ENCODE measurements at places on chromosomes 7 and 10.

DNA sequence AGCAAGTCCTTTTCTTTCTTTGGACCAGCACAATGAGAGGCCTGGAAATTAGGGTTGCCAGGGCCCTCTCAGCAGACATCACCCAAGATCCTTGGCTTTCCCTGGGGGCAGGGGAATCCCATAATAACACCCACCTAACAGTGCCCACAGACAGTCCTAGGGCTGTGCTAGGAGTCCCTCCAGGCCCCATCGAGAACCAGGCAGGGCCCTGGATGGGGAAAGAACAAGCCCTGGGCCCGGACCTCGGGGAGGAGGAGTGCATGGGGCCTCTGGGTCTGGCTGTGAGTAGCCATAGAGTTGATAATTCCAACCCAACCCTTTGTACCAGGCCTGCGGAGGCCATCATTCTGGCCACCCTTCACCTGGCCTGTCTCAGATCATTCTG is 201.2 kb upstream of the ZMIZ1 start:
- no peak for DNase-seq

DNA sequence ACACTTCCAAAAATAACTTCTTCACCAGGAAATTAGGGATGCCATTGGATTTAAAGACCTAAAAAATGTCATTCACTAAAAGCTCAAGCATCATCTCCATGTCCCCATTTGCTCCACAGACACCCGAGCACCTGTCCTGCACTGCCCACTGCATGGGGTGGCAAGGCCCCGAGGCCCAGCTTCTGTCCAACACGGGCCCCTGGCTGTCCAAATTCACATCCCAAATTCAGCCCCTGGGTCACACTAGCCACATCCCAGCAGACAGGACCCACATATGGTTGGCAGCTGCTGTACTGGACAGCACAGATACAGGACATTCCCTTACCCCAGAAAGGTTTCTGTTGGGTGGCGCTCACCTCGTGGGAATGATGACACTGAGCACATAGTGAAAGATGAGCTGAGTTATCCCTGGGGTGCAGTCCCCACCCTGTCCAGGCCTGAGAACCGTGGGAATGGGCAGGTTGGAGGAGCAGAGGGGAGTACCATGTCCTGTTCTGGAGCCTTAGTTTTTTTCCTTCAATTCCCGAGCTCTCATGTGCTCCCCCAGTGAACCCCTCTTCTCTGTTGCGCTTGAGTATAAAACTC is 55.3 kb downstream of the CSGALNACT2 start:
- no peak for DNase-seq

GRCh38 chr7:2019711-2020511 is 212.8 kb downstream of the MAD1L1 start:
- peak; percentile 48 for DNase-seq

DNA sequence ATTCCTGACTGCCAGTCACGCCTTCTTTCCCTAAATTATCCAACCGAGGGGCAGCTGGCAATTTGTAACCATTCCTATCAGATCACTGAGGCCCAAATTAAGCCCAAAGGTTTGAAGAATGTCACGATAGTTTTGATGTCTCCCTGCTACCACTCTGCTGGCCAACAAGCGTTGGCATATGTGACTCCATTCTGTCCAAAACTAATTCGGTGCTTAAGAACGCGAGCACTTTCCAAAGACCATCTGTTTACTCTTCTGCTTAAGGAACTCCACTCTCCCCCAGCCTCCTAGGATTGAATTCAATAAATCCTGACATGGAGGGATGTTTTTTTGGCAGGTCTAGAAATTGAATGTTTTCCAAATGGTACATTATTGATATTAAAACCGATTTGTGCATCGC is 131.5 kb upstream of the CTBP2 start:
- no peak for DNase-seq

DNA sequence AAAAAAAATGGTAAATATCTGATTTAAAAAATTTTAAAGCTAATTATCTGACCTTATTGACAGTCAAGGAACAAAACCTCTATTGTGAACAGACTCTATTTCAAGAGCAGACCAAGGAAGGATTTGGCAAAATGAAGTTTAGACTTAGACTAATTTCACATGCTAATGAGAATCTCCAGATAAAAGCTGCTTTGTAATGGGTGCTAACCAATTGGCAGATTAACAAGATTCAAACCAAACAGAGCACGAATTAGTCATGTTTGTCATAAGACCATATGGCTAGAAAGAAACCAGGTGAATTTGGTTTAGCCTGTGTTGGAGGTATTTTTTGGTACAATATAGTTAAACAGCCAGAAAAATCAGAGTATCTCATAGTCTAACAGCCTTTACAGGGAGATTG is 429.1 kb upstream of the NFE2L3 start:
- DNase-seq = no peak

DNA sequence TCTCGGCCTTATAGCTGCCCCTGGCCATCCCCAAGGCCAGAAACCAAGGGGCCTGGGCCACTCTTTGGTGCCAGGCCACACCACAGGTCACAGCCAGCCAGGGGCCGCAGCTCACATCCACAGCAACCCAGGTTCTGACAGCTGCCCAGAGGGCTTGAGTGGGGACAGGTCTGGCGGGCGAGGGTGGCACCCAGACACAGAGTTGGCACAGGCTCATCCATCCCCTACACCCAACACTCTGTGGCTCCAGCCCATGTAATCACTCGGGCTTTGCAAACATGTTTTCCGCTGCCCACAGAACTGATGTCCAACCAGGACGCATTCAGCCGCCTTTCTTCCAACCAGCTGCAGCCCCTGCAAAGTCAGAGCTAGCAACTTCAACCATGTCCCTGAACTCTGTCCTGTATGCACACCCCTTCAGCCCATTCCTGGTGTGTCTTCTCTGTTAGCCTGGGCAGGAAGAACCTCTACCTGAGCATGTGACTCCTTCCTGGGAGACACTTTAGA is 57.7 kb upstream of the PPP2R2D start:
- no peak for DNase-seq

- no peak for DNase-seq
These were observed 308.0 kb downstream of the EXOC4 start for GRCh38 chr7:133560900-133561299.

DNA sequence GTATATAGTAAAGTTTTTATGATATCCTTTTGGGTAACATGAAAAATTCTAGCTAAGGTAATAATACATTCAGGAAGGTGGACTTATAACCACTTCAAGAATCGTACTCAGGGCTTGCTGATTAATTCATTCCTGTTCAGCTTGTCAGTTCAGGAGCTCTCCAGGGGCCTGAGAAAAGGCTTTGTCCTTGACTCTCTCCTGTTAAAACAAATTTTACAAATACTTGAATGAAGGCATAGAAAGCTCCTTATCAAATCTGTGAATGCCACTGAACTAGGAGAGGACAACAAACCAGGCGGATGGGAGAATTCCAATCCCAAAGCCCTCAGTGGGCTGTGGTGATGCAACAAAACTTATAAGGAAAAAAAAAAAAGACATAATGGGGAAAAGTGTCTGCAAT is 354.5 kb upstream of the ZMIZ1 start:
- no peak for DNase-seq

- DNase-seq = no peak
These were observed 108.5 kb downstream of the TCERG1L start for GRCh38 chr10:131202990-131203389.

- DNase-seq = no peak
These were observed 151.0 kb upstream of the YAE1 start for GRCh38 chr7:39415091-39415787.

DNA sequence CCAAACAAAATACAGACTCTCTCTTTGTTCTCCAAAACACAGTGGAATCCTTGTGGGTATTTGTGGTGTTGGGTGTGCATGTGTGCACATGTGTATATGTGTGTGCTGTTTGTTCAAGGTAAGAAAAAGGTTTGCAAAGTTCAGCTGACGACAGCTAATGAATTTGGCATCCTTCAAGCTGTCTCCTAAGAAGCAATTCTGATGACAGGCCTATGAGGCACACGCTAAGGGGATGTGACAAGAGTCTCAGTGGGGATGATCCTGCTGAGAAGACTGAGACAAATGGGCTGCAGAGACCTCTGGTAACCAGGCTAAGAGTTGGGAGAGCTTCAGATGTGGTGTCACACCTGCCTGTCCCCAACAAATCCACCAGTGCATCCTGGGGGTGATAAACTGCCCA is 26.5 kb upstream of the CELF2 start:
- no peak for DNase-seq

DNA sequence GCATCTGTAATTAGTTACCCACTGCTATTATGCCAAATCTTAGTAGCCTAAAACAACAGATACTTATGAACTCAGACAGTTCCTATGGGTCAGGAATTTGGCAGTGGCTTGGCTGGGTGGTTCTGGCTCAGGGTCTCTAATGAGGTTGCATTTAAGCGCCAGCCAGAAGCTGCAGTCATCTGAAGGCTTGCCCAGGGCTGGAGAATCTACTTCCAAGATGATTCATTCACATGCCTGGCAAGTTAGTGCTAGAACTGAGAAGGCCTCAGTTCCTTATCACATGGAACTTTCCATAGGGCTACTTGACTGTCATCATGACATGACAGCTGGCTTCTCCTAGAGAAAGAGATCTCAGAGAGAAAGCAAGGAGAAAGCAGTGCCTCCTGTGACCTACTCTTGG is 121.3 kb downstream of the AVL9 start:
- no peak for DNase-seq

DNA sequence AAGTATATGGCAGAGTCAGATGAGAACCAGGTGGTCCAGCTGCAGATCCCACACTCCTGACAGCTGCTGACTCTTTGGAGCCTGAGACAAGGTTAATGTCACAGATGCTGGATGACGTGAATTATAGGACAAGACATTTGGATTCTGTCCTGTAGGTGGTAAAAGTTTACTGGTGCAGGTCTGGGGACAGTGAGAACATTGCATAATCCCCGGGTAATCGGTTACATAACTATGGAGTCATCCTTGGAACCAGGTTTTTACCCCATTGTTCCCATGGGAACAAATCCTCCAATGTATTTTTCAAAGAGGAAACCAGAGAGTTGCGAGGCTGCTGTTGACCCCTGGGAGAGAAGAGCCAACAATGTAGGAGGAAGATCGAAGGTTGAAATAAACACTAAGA is 27.5 kb upstream of the ZCCHC24 start:
- DNase-seq = no peak

DNA sequence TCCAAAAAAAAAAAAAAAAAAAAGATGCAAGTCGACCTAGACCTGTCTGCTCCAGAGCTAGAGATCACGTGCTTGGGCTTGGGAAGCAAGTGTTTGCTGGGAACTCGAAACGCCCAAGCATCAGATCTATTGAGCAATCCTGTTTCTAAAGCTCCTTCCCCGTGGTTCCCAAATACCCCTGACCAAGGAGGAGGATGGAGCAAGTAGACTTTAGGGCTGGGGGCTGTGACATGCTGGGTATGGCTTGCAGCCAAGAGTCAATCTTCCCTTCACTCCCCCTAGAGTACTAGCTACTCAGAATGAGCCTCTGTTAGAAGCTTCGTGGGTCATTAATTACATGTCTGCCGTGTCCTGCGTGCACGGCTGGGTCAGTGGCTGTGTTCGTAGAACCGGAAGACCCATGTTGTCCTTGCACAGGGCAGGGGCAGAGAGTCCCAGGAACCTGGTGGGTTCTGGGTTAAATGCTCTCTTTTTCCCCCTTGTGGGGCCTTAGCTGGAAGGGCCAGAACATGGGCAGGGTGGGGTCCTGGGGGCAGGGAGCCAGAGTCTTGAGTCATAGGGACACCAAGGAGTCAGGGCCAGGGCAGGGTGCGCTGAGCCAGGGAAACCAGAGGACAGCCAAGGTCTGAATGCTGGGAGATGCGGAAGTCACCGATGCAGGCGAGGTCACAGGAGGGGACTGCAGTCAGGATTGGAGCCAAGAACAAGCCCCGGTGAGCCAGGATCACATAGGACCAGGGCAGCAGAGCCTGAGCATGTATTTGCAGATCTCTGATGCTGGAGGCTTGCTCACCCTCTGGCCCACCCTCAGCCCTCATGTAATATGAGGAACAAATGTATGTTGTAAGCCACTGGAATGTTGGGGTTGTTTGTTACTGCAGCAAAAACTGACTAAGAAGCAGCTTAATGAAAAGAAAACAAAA is 34.6 kb upstream of the TPST1 start:
- no peak for DNase-seq

DNA sequence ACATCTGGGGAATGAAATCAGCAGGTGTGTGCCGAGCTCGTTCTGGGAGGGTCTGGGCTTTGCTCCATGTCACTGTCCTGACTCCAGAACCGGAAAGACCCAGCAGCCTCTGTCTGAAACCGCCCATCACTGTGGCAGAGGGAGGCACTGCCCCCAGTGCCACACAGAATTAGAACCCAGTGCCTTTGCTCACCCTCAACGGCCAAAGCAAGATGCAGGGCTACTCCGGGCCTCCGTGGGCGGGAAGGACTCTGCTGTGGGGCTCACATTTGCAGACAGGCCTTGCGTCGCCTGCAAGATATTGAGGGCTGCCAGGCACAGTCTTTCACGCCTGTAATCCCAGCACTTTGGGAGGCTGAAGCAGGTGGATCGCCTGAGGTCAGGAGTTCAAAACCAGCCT is 219.2 kb upstream of the PPP2R2D start:
- DNase-seq = no peak

DNA sequence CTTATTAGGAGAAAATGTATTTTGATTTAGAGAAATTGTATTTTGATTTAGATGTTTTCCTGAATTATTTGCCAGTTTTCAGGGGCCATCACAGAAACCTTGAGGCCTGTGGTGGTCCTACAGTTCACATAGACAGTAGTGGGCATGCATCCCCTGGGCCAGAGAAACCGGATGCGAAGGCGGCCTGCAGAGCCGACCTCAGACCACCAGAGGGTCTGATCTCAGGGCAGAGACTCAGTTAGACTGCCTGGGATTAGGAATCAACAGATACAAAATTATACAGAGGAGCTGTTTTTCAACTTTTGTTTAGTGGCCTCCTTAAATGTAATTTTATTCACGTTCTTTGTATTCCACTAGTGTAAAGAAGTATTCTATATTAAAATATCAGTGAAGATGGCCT is 158.4 kb downstream of the PAXIP1 start:
- no peak for DNase-seq

DNA sequence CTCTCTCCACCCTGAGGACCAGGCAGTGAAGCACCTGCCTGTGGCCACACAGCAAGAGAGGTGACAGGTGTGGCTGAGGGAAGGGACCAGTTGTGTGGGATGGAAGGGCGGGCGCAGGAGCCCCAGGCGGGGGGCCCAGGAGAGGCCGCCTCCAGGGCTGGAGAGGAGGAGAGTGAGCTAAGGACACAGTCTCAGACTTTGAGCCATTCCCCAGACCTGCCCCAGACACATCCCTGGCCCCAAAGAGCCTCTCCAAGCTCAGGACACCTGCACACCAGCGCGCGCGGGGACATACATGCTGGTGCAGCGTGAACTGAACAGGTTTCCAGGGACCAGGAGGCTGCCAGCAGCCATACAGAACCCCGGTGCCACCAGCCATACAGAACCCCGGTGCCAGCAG is 237.3 kb downstream of the MAD1L1 start:
- no peak for DNase-seq
